ENCODE measurements at places on chromosomes 5 and 9.

GRCh38 chr5:14178671-14179211, 35.6 kb downstream of the TRIO start:
- no peak for DNase-seq

DNA sequence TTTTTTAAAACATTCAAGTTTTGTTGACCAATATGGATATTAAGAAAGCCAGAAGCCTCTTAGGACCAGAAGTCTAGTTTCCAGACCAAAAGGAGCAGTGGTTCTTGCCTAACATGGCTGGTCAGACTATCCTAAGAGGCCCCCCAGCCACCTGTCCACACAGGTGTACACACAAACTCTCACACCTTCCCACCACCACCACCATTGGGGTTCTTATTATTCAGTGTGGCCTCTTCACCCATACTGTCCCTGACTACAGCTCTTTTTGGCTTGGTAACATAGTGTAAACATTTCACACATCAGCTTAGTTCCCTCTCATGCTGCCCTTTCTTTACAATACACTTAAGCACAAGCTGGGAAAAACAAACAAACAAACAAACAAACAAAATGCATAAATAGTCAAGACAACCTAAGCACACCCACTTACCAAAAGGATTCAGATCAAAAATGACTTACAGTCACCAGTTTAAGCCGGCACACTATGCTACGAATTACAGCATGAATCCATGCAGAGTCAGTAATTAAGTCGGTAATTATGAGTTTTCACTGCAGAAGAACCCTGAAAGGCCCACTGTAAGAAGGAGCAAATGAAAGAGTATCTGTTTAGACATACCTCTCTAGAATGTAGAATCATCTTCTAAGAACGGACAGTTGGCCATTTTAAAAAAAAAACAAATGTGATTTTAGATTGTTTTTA, 9.5 kb downstream of the LHFPL2 start:
- no peak for DNase-seq

DNA sequence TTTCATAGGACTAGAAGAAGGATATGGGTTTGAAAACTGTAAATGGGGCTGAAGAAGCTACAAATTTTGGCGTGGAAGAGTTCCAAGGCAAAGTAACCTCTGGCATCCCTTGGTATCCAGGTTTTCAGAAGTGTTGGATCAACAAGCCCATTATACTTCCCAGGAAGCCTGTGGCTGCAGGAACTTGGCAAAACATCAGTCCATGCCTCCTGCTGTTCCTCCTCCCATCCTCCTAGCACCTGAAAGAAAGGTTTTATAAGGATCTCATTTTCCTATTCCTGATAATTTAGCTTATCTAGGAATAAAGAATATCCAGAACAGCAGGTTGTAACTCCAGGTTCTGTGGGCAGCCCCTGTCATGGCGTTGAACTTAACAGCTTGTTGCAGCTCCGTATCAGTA, 72.5 kb upstream of the LPAR1 start:
- no peak for DNase-seq

GRCh38 chr9:34610434-34611206, 1.3 kb downstream of the RPP25L start:
- DNase-seq = no peak

DNA sequence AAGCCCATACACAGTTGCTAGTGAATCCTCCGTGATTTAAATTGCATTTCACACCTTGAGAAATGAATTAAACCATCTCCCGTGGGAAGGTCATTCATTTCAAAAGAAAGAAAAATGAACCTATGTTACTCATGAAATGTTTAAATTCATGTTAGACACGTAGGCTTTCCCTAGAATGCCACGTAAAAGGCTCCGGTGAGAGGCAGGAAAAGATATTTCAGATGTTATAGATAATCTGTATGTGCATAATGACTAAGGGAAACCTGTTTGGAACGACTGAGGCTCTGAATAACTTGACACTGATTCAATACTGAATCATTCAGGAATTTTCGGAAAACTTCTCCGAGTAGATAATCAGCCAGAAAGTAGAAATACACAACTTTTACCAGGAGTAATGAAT, 134.3 kb upstream of the ICE1 start:
- DNase-seq = no peak

GRCh38 chr5:6763191-6763590, 50.0 kb downstream of the TENT4A start:
- no peak for DNase-seq

- DNase-seq = no peak
Observed at GRCh38 chr9:95283673-95284072, 33.8 kb downstream of the FANCC start.

DNA sequence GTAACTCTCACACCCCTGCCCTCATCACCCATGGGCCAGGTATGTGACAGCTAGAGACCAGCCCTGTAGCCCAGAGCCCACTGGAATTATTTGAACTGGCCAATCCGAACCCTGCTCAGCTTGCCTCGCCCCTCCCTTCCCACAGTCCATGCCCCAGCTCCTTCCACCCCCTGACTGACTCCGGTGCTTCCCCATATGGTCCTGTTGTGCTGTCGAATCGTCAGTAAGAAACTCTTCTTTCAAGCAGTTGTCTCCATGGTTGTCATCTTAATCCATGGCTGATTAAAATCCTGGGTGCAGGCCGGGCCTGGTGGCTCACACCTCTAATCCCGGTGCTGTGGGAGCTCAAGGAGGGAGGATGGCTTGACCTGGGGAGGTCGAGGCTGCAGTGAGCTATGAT, 118.5 kb downstream of the COL23A1 start:
- no peak for DNase-seq

DNA sequence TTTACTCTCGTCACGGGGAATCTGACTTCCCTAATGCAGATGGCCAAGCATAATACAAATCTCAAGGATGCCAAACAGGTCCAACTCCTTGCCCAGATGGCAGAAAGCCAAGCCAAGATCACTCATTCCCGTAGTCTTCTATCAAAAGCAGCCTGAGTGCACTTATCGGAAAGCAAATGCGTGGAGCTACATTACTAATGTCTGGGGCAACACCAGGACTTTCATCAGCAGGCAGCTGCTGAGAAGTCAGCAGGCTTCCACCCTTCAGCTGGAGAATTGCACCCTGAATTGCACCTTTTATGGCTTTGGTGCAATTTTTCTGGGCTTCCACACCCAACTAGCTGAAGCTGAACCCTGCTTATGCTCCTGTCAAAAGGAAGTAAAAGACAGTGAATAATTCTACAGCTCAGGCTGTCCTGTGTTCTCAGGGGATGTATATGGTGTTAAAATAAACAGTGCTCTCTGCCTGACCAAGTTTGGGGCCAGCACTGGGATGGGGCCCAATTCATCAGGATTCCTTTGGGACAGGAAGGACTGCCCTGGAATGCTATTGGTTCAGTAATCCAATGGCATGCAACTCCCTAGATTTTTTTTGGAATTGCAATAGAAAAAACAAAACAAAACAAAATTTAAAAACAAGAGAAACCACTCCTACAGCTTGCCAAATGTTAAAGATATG, 92.6 kb downstream of the DPYSL3 start:
- DNase-seq = peak; percentile 74

DNA sequence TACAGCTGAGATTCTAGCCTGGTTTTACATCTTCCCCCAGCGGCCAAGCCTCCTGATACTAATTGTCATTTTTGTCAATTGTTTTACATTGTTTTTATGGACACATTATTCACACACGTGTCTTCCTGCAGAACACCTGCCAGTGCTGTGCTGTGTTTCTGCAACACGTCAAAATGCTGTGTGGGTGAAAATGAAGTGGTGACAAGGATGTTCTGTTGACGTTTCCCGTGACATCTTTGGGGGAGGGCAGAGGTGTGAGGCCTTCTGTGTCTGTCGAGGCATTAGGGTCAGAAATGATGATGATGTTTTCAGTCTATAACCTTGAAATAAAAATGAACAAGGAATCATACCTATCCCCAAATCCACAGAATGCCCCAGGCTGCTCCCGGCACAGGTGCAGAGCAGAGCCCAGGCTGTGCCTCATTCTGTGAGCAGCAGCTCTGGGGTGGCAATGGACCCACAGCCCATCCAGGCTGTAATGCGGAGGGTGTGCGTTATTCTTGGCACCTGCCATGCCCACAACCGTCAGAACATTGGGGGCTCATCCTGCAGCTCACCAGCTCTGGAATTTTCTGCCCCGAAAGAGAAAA, 23.6 kb upstream of the CEP72 start:
- no peak for DNase-seq

- peak; percentile 62 for DNase-seq
Observed at GRCh38 chr9:131423171-131423581, 29.3 kb downstream of the PRRC2B start.

GRCh38 chr5:146667633-146668272, 151.8 kb upstream of the GPR151 start:
- no peak for DNase-seq

- no peak for DNase-seq
Observed at GRCh38 chr9:105932276-105932675, 237.9 kb downstream of the TMEM38B start.

- no peak for DNase-seq
Observed at GRCh38 chr5:5221724-5222123, 81.6 kb downstream of the ADAMTS16 start.

- DNase-seq = no peak
Observed at GRCh38 chr9:124239249-124240073, 18.3 kb upstream of the NEK6 start.

GRCh38 chr9:37201581-37201980, 81.2 kb downstream of the ZCCHC7 start:
- no peak for DNase-seq

GRCh38 chr9:78383130-78383529, 86.2 kb downstream of the PSAT1 start:
- no peak for DNase-seq

GRCh38 chr5:64811050-64811640, 42.4 kb downstream of the CWC27 start:
- DNase-seq = no peak

DNA sequence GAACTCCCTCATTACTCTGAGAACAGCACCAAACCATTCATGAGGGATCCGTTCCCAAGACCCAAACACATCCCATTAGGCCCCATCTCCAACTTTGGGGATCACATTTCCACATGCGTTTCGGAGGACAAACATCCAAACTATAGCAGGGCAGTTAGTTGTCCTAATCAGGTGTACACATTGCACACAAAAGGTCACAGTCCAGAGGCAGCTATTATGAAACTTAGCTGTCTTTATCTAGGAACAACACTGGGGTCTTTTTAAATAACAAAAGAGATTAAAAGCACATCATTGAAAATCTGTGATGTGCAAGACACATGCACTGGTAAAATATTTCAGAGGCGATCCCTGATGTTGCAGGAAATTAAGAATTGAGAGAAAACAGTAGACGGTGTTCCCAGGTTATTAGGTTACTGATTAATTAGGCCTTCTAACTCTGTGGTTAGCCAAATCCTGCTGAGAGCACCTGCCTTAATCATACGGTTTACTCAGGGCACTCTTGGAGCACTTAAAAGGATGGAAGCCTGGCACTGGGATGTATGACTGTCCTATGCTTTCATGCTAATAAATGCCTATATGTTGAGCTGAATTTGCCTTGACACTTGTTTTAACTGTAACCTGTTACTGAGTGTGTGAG, 1574.5 kb upstream of the WWC1 start:
- no peak for DNase-seq

GRCh38 chr5:15566306-15566705, 66.3 kb downstream of the FBXL7 start:
- no peak for DNase-seq

GRCh38 chr5:82335806-82336205, 57.7 kb upstream of the RPS23 start:
- no peak for DNase-seq

GRCh38 chr9:37329576-37329975, 92.9 kb upstream of the GRHPR start:
- DNase-seq = no peak

GRCh38 chr9:4435197-4435596, 55.1 kb upstream of the SLC1A1 start:
- no peak for DNase-seq

GRCh38 chr9:2655411-2655901, 33.9 kb downstream of the VLDLR start:
- DNase-seq = no peak

DNA sequence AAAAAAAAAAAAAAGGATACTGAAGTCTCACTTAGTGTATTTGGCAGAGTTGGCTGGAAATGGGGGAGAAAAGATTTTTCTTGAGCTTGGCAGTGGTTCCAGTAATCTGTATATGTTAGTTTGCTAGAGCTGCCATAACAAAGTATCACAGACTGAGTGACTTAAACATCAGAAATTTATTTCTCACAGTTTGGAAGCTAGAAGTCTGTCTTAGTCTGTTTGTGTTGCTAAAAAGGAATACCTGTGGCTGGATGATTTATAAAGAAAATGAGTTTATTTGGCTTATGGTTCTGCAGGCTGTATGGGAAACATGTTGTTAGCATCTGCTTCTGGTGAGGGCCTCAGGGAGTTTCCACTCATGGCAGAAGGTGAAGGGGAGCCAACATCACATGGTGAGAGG, 89.6 kb upstream of the CEP78 start:
- no peak for DNase-seq

Measured in left cardiac atrium (tissue), 4 donors.